ENCODE measurements at places on chromosomes 4 and X. TPM values are rescaled to one million over a fixed set of nuclear protein-coding genes. Genes with fewer than 3 reads are reported as not detected.
A peak's percentile ranks its signal among the peaks of the same experiment; 100 is the strongest.

- DNase-seq, result peak; percentile 43
Measured at GRCh38 chrX:13487731-13488505, 81.5 kb upstream of the EGFL6 start.

GRCh38 chr4:163558539-163559044, 64.1 kb downstream of the TMA16 start:
- DNase-seq, result no peak

DNA sequence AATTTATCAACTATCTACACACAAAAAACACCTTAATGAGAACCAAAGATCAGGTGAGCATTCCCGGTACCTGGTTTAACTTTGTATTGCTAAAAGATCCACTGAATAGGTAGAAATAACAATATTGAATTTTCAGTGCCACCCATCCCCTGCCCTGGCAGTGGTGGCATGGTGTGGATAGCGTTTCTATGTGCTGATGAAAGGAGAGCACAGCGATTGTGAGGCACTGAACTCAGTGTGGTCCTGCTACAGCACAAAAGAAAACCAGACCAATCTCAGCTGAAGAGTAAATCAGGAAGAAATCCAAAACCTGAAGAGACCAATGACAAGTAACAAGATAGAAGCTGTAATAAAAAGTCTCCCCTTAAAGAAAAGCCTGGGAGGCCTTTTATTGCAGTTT, 984.6 kb upstream of the AGA start:
- no peak for DNase-seq

DNA sequence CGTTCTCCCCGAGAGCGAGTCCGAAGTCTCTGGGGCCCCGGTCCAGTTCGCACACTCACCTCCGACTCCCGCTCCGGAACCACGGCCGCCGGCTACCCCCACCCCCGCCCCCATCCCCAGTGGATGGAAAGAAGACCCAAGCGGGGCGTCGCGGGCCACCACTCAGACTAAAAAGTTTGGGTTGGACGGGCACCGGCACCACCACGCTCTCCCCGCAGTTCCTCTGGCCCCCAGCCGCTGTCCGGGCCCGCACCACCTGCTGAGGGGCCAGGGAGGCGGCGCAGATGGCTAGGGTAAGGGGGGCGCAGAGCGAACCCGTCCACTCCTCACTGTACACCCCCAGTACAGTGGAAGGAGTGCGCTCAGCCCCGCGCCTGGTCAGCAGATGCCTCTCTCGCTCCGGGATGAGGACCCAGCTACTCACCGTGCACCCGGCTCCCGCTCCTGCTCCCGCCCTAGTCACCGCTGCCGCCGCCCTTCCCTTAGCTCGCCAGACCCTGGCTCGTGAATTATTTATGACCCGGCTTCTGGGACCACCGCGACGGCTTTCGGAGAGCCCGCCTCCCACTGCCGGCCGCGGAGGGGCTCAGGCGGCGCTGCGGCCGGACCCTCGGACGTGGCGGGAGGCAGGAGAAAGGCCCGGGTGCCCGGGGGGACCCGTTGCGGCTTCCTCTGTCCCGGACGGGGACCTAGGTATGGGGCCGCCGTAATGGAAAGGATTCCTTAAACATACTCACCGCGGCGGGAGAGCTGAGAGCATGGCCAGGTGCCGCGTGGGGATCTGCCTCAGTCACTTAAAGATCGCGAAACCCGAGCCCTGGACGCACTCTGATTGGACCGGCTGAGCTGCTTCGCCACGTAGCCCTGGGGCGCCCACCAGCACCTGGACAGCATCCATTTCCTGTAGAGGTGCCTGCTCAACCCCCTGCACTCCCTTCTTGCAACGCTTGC, at the start of gene PROM1:
Gene PROM1, minus strand, starts transcription at position 783 of the 951 bp plus-strand sequence. CDS start 8,117 bp downstream, outside the sequence.
- DNase-seq, result peak; percentile 18

GRCh38 chr4:64807821-64808220, 398.6 kb upstream of the TECRL start:
- no peak for DNase-seq

GRCh38 chrX:119762718-119763117, 4.3 kb downstream of the SOWAHD start:
- DNase-seq, result no peak

The PAGE1 gene
- not detected for total RNA-seq

DNA sequence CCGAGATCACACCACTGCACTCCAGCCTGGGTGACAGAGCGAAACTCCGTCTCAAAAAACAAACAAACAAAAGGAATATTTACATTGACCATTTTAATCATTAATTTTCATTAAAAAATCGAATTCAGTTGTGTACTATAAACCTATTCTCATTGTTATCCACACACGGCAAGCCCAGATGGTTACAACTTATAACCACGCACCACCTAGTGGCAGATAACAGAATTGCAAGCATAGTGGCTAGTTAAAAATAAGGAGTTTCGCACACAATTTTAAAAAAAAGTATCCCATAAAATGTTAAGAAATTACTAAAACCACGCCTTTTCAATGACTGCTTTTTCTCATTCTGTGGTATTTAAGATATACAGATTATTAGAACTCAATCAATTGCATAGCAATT, 25.4 kb downstream of the MBNL3 start:
- no peak for DNase-seq

GRCh38 chrX:6757631-6758030, 222.7 kb upstream of the VCX3A start:
- no peak for DNase-seq

DNA sequence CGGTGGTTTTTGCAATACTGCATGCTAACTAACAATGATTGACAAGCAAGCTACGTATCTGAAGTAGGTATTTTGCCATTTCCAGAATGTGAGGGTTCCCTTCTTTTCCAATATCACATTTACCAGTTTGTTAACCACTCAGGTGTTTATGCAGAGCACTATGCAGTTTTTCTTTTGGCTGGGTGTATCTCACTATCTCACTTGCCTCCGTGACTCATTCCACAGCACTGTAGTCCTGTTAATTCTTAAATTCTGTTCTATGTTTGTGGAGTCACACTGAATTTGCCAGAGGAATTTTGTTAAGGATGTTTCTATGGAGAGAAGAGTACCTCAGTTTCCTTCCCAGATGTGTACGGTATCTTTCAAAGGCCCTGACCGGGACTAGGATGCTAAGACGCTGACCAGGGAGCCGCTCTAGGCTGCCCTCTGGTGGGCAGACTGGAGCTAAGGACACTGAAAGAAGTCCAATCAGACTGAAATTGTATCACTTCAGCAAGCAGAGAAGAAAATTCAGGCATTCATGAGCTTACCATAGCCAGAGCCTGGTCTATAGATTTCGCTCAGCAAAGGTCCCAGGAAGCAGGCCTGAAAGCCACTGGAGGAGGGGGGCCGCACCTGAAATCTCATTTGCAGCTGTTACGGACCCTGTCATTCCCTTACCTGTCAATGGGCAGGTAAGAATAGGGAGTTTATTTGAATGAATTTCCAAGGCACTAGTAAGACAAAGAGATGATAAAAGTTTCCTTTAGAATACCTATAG, 388.4 kb upstream of the SPOCK3 start:
- no peak for DNase-seq

GRCh38 chr4:11741190-11741652, 312.5 kb upstream of the HS3ST1 start:
- no peak for DNase-seq

The NR0B1 gene
- not detected for total RNA-seq

DNA sequence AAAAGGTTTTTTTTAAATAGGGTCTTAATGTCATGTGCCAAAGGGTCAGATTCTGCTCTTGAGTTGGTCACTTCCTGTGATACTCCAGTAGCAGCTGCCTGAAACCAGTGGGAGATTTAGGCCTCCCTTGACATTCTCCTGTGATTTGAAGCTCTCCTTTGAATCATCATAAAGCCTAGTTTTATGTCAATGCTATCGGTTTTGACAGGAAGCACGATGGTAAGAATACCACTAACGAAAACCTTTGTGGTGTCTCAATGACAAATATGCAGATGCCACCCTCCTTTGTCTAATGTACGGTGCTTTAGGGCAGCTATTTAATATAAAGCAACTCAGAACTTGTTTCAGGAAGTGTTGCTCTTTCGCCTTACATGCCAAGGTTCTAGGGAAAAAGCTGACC, 44.2 kb downstream of the CCNI start:
- DNase-seq, result no peak

- DNase-seq, result no peak
Measured at GRCh38 chr4:4735870-4736269, 123.6 kb upstream of the MSX1 start.

DNA sequence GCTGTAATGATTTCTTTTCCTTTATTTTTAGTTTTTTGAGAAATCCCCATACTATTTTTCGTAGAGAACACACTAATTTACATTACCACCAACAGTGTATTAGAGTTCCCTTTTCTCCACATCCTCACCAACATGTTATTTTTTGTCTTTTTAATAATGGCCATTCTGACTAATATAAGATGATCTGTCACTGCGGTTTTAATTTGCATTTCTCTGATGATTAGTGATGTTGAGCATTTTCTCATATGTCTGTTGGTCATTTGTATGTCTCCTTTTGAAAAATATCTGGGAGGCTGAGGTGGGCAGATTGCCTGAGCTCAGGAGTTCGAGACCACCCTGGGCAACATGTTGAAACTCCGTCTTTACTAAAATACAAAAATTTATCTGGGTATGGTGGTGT, 30.2 kb downstream of the SPINK2 start:
- DNase-seq, result no peak

DNA sequence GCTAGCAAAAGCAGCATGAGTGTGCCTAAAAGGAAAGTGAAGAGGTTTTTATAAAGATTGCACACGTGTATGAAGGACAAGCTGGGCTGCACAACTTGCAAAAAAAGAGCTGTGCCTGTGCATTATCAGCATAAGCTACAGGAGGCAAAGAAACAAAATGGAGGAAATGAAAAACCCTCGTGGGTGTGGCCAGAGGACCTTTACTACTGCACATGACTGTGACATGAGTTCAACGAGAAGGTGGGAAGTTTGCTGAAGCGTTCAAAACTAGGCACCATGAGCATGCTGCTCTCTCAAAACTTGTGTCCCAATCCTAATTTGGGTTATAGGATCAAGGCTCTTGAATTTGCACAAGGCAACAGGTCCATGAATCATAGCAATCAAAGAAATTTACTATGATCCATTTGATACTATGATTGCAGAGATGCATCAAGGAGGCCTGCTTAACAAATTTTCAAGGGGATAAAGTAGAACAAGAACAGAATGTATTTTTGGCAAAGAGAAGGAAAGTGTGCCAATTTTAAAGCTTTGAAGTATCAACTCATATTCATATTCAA, 38.1 kb upstream of the CXorf38 start:
- no peak for DNase-seq

The ADGRG2 gene
- 0.25 TPM for total RNA-seq

DNA sequence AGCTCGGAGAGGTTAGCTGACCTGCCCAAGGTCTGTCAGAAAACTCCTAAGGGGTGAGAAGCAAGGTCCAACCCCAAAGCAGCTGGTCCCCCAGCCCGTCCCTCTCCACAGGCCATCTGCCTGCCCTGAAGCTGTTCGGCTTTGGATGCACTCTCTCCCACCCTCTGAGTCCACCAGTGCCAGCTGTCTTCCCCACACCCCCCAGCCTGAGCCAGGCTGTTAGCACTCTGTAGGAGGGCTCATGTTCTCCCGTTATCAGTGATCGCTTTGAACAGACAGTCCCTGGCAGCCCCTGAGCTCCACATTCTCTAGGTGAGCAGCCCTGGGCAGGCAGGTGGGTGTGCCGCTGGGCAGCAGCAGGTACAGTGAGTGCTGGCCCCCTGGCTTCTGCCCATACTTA, 16.0 kb downstream of the ZNF185 start:
- no peak for DNase-seq
